T-helper 17 cell (primary cell): ENCODE measurements at places on chromosomes 16 and 17.

- DNase-seq: no peak
Measured at GRCh38 chr16:68762996-68763756, 26.1 kb downstream of the CDH1 start.

DNA sequence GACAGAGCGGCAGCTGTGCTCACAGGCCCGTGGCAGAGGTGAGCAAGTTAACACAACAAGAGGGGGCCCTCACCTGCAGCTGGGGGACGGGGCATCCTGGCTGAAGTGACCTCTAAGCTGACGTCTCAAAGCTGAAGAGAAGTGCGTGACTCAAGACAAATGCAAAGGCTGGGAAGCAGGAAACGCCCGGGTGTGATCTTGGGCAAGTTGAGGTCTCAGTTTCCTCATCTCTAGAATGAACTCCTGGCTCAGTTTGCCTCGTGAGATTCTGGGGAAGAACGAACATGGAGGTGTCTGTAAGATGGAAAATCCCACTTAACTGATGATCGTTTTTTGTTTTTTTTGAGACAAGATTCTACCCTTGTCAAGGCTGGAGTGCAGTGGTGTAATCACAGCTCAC, 40.1 kb upstream of the C1QL1 start:
- DNase-seq: no peak

DNA sequence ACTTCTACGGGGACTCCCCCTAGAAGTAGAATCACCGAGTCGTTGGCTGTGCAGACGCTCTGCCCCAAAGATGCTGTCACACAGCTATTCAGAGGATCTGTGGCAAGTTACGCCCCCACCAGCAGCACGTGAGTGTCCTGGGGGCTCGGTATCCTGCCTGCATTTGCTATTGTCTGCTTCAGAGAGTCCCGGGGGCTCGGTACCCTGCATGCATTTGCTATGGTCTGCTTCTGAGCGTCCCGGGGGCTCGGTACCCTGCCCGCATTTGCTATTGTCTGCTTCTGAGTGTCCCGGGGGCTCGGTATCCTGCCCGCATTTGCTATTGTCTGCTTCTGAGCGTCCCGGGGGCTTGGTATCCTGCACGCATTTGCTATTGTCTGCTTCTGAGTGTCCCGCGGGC, 23.8 kb upstream of the ZNF469 start:
- no peak for DNase-seq

DNA sequence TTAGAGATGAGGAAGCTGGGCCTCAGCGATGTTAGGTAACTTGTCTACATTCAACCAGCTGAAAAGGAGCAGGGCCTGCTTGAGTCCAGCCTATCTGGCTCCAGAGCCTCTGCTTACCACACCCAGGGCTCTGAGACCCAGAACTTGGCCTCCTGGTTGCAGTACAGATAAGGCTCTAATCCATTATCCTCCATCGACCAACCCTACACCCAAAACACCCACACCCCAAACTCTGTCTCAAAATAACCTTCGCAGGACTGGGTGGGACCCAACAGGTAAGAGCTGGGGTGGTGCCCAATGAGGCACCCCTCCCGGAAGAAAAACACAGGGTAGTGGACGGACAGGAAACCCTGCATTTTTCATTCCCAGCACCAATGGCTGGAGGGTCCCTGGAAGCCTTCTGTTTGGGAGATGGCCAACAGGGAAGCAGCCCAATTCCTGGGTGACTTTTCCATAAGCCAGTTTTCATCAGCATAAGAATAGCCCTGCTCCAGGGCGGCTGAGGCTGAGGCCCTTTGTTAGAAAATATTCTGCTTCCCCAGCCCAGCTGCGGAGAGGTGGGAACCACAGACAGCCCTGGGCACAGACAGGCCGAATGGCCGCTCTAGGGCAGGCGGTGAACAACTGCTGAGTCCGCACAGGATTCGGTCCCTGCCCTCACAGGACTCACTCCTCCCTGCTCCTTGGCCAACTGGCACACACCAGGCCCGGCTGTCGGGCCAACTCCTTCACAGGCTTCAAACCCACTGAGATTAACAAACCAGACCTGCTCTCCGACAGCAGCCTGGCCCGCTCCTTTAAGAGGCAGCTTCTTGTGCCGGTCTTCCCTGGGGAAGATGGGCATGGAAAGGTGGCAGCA, 9.8 kb downstream of the SMIM5 start:
- DNase-seq: no peak

DNA sequence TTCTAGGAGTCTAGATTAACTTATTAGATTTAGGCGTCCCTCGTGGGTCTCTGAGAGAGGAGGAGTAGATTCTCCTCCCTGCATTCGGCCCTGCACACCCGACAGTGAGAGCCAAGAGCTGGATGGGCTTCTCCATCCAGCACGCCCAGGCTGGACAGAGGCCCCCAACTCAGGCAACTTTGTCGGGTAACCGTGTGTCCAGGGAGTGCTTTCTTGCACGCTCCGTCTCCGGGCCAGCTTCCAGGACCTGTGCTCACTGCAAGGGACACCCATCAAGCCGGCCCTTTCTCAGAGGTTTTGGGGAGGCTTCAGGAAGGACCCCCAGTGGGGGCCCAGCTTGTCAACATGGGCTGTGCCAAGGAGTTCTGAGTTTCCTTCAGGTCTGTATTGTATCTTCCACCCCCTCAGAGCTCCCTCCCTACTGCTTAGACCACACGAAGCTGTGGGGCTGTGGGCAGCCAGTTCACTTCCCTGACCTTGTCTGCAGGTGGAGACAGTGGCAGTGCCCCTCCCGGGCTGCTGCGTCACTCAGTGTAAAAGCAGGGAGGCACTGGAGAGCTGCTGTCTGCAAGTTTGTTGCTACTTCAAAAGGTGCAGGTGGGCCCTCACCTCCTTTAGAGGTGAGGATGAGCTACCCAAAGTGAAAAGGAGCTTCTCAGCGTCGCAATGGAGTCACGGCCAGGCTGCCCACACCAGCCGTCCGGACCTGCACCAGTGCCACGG, 24.0 kb upstream of the C16orf78 start:
- no peak for DNase-seq

- no peak for DNase-seq
Measured at GRCh38 chr17:56979091-56979480, 1.2 kb downstream of the SCPEP1 start.

DNA sequence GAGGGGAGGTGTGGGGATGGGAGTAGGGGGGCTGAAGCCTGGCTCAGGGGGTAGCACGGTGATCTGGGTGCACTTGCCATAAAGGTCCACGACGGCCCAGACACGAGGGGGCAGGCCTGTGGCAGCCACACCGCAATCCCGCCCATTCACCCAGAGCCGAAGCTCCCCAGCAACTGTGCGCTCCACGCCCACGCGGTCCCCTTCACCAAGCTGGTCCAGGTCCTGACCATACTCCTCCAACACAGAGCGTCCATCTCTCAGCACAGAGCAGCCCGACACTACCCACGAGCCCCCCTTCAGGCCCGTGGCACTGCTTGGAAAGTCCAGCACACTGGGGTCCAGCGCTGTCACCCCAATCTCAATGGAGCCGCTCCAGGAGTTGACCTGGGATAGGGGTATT, 1.6 kb downstream of the NEURL4 start:
- no peak for DNase-seq

- DNase-seq: no peak
Measured at GRCh38 chr17:2071024-2071385, 16.1 kb downstream of the HIC1 start.

DNA sequence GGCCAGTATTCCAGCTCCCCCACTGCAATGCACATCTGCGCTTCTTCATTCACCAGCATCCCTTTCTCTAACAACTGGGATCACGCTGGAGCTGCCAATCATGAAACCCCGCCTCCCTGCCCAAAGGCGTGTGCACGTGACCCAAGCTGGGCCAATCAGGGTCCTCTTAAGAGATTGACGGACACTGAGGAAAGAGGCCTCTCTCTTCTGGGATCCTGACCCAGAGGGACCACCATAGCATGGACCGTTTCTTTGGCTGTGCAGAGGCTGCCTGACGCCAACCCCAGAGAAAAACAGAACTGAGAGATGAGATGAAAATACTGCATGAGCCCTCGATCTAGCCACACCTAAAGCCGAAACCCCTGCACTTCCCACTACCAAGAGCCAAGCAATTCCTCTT, 32.0 kb downstream of the COTL1 start:
- DNase-seq: no peak

DNA sequence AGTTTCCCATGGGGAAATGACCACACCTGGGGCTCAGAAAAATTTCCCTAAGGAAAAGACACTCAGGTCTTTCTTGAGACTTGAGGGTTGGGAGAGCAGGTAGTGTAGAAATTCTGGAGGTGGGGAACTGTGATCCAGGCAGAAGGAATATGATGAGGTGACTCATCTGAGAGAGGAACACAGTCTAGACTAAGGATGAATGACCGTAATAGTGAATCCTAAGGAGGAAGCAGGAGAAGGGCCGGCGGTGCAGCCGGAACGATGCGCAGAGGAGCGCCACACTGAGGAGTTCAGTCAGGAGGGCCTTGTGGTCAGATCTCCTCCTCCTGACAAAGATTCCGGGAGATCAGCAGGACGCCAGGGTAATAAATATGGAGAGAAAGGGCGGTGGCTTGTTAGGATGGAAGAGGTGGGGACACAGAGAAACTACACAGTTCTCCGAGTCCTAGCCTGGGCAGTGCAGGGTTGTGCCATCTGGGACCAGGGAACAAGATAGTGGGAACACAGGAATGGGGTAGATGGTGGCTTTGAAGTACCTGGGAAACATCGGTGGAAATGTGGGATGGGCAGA, 135.6 kb downstream of the PARN start:
- DNase-seq: no peak

DNA sequence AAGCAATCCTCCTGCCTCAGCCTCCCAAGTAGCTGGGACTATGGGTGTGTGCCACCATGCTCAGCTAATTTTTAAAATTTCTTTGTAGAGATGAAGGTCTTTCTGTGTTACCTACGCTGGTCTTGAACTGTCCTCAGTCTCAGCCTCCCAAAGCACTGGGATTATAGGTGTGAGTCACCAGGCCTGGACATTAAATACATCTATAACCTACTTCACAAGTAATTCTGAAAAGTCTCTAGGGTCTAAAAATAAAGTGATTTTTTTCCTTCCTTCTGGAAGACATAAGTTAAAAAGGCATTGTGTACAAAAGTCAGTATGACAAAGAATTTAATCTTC, 118.3 kb downstream of the PARN start:
- no peak for DNase-seq

DNA sequence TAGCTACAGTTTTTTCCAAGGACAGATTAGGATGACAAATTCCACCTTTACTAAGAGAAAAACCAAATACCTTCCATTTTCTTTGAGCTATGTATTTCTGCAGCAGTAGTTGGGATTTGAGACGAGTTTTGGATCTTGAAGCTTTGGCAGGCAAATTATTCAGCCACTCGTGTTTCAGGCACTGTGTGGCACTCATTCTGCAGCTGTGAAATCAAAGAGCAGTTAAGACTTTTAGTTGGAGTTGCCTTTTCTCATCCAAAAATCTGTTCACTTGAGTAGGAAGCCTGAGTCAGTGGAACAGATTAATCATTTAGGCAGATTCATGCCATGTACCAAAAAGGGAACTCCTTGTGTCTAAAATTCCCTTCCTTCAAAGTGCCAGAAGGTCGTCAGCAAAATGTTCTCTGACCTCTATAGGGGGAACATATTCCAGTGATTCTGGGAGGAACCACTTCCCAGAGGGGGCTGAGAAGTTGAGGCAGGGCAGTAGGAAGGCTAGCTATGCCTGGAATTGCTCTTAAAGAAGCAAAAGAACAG, 20.1 kb downstream of the ORC6 start:
- no peak for DNase-seq
